ENCODE measurements at places on chromosomes 11 and 22.

DNA sequence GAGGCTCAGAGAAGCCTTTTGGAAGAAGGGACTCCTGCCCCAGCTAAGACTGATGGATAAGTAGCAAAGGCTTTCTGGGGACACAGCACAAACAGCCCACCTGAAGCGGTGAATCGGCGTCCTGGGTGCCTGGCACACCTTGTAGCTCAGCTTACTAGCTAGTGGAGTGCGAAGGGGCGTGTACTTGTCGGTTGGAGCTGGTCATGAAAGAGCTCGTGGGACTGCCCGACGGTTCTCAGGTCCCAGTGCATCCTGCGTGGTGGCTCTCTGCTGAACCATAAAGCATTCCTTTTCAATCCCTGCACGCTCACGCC, 690 bp upstream of the UVRAG start:
- DNase-seq = no peak

GRCh38 chr11:20388096-20389055, 860 bp downstream of the PRMT3 start:
- DNase-seq = no peak

- DNase-seq = no peak
Observed at GRCh38 chr11:103690356-103690755, 346.1 kb upstream of the DDI1 start.

DNA sequence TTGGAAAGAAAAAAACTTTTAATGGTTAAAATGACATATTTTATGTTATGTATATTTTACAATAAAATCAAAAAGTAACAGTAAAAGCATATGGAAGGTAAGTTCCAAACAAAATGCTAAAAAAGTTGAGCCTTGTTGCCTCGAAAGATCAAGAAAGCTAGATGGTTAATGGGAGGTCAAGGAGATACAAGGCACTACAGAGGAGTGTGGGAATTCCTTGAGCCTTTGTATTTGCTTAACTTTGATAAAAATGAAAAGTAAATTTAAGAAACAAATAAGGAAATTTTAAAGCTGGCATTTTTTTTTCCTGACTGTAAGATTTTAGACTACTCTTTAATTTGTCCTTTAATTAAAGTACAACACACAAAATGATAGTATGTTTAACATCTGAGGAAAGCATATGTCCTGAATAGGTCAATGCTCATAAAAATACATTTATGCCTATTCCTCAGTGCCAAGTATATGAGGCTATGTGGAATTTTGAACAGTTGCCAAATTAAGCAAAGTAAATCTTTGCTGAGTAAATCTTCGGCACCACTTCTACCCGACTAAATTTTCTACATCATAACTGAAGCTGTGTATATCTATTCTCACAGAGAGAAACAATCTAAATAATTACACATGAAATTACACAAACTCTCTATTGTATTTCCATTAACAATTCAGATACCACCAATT, 108.8 kb downstream of the TTC28 start:
- no peak for DNase-seq

DNA sequence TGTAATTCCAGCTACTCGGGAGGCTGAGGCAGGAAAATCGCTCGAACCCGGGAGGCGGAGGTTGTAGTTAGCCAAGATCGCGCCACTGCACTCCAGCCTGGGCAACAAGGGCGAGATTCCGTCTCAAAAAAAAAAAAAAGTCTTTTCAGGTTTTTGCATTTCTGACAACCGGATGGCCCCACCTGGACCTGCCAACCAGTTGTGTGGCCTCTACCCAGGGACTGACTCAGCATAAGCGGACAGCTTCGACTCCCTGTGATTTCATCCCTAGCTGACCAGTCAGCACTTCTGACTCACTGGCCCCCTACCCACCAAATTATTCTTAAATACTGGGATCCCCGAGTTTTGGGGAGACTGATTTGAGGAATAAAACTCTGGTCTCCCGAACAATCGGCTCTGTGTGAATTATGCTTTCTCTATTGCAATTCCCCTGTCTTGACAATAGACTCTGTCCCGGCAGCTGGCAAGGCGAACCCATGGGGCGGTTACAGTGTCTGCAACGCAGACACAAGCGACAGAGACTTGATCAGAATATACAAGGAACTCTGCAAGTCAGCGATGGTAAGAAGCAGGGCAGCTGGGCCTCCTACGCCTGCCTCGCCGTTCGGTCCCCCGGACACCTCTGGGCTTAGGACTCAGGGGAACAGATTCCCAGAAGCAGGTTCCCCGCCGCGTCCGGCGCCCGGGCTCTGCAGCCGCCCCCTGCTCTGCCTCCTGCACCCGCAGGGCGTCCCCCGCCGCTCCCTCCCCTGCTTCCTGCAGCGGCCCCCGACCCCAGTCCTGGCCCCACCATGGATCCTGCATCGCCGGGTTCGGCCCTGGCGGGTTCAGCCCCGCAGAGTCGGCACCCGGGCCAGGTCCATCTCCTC, 741 bp upstream of the TALDO1 start:
- DNase-seq = no peak

GRCh38 chr11:126334659-126335462, 20.6 kb upstream of the ST3GAL4 start:
- no peak for DNase-seq

GRCh38 chr11:44031549-44031948, 16.2 kb upstream of the ACCSL start:
- DNase-seq = no peak

- no peak for DNase-seq
Observed at GRCh38 chr11:132300283-132300682, 929.9 kb downstream of the NTM start.

DNA sequence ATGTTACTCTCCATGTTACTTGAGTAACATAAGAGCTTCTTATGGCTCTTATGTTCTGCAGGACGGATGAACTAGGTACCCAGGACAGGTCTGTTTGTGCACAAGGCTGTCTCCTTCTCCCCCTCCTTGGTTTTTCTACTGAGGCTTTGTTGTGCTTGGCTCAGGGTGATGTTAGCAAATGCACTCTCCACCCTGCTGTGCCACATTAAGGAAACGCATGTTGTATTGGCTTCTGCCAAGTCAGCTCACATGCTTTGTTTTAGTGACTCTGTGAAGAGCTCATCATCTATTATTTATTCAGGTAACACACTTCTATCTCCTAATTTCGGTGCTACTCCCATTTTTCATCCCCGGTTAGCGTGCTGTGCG, 108.3 kb downstream of the PTPRJ start:
- DNase-seq = no peak

DNA sequence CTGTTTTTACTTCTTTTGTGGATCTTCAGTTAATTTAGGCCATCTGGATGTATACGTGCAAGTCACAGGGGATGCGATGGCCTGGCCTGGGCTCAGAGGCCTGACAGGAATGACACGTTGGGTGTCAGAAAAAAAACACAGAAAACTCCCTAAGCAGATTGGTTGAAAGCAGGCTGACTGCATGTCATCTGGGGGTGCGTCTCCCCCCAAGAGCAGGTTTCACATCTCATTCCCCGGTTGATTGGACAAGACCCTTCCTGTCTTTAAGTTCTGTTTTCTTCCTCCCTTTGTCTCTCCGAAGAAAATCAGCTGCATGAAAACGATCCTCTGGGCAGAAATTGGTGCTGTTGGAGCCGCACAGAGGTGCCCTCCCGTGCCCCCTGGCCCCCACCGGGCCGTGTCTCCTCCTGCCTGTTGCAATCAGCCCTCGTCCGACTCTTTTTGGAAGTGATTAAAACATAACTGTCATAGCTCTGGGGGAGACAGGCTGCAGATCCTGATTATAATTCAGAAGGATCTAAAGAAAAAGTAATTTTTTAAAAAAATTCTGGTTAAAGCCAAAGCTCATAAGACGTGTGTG, 71.8 kb upstream of the PARVG start:
- DNase-seq = no peak

DNA sequence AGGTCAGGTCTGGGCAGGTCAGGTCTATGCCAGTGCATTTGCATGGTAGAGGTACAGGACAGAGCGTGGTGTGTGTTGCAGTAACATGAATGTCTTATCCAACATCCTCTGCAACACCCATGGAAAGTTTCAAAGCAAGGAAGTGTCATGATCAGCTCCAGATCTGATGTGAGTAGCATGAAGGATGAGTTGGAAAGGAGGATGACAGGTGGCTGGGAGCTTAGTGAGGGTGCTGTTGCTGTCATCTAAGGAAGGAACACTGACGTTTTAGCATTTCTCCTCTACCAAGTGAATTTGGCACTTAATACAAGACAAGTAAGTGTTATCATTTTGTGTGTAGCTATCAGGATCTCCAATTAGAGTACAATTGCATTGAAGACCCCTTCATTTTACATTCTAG, 65.1 kb downstream of the GRK3 start:
- no peak for DNase-seq

DNA sequence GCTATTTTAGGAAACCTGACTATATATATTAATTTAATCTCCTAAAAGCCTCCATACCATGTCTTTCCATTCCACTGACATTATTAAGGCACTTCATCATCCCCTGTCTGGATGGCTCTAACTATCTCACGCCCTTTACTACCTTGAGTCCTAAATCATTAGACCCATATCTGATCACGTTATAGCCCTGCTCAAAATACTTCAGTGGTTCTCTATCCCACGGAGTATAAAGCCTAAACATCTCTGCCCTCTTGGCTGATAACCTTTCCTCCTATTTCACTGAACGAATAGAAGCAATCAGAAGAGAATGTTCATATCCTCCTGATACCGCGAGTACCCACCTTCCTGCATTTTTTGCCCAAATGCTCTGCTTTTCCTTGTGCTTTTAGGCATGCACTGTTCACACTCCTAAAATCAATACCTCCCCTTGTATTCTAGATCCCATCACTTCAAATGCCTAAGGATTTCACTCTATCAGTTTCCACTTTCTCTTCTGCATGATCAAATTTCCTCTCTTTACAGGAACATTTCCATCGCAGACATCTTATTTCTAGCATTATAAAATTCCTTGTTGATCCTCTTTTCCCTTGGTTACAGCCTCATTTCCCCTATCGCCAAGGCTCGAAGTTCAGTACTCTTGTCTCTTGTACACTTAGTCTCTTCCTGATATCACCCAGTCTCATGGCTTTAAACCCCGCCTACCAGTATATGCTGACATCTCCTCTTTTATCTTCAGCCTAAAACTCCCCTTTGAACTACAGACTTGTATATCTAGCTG, 45.0 kb upstream of the BIRC3 start:
- DNase-seq = no peak

- no peak for DNase-seq
Observed at GRCh38 chr11:130031056-130031455, 28.4 kb upstream of the PRDM10 start.

- DNase-seq = no peak
Observed at GRCh38 chr11:18011633-18012032, 1.2 kb downstream of the SERGEF start.

DNA sequence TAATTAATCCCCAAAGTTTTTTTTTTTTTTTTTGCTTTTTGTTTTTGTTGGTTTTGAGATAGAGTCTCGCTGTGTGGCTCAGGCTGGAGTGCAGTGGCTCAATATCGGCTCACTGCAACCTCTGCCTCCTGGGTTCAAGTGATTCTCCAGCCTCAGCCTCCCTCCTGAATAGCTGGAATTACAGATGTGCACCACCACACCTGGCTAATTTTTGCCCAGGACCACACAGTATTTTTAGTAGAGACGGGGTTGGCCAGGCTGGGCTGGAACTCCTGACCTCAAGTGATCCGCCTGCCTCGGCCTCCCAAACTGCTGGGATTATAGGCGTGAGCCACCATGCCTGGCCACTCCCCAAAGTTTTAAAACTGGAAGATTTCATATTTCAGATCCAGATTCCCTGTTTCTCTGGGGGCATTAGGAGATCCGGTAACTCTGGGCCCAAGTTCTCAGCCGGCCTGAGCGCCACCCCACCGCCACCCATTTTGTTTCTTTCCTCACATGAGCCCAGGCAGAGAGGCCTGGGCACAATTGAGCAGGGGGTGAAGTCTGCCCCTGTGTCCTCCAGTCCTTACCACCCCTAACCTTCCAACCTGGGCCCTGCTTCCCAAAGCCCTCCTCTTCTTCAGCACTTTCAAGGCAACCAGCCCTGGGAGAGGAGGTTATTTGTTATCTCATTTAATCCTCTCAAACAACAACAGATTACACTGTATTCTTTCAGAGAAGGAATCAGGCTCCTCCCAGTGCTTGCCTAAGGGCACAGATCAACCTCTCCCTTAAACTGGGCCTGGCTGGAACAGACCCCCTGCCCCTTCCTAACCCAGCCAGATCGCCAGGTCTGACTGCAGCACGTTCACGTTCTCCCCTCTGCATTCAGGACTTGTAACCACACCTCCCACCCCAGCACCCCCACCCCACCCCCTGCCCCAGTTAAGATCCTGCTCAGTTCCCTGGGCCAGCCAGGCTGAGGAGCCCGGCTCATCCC, 1.9 kb upstream of the CSNK1E start:
- no peak for DNase-seq

DNA sequence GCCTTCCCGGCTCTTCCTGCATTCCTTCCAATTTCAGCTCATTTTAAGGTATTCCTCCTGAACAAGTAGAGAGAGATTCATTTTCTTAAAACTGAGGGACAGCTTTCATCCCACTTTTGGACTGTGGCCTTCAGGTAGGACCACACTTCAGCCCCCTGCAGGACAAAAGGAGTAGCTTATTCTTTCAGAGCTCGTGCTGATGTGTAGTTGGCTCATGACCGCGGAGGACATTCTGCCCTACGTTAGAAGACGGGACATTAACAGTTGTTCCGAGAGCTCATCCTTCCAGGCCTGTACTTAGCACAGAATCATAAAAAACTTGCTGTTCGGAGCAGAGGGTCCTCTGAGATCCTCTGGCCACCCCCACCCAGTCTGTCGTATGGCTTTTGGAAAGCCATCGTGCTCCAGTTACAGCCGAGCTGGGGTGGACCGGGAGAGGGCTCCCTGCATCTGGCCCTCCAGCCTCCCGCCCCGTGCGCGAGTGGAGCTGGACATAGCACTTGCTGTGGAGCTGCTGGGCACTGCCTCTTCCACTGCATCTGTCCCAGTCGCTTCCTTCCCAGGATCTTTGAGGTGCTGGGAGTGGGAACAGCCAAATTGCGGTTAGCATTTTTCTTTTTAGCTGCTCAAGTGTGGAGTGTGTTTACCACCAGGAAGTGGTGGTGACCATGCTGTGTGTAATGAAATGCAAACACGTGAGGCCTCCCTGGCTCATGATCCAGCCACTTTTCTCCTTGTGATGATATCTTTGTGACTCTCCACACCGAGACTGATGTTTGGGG, 250.3 kb downstream of the TBC1D22A start:
- DNase-seq = no peak

DNA sequence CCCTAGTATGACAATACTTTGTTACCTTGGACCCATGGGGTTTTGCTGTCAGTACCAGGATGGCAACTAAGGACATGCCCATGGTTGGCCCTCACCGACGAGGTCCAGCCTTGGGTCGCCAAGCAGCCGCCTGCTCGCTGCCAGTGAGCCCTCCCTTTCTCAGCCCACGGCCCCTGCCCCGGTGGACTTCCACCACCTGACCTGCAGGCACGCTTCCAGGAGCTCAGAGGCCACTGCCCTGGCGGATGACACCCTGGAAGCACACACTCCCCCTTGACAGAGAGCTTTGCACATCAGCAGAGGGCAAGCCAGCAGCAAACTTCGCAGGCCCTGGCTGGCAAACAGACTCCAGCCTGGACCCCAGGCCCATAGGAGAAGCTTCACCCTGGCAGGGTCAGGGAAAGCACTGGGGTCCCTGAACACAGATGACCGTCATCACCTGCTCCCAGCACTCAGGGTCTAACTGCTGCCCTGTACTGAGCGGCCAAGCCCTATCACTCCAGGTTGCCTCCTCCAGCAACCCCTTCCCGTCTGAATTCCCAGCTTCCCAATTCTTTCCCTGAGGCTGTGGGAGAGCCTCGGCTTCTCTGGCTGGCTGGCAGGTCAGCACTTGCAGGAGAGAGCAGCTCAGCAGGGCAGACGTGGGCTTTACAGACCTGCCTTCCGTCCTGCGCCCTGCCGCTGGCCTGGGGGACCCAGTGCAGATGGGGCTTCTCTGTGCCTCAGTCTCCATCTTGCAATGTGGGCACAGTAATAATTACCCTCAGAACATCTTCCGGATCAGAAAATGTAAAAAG, 2.7 kb upstream of the PPARA start:
- DNase-seq = no peak

GRCh38 chr11:8330404-8330803, 66.7 kb upstream of the LMO1 start:
- DNase-seq = no peak

All from activated CD8-positive, alpha-beta memory T cell treated with anti-CD3 and anti-CD28 coated beads for 1 hour (primary cell).